ENCODE measurements at places on chromosomes 12 and 14.

- no peak for DNase-seq
Observed at GRCh38 chr14:92528486-92529100, 15.0 kb downstream of the RIN3 start.

- peak; percentile 30 for DNase-seq
Observed at GRCh38 chr14:55097881-55098560, 31.0 kb upstream of the LGALS3 start.

- no peak for DNase-seq
Observed at GRCh38 chr14:76951166-76951565, 77.3 kb downstream of the IRF2BPL start.

GRCh38 chr14:90641615-90642243 lies 174.5 kb downstream of the TTC7B start:
- DNase-seq = no peak

DNA sequence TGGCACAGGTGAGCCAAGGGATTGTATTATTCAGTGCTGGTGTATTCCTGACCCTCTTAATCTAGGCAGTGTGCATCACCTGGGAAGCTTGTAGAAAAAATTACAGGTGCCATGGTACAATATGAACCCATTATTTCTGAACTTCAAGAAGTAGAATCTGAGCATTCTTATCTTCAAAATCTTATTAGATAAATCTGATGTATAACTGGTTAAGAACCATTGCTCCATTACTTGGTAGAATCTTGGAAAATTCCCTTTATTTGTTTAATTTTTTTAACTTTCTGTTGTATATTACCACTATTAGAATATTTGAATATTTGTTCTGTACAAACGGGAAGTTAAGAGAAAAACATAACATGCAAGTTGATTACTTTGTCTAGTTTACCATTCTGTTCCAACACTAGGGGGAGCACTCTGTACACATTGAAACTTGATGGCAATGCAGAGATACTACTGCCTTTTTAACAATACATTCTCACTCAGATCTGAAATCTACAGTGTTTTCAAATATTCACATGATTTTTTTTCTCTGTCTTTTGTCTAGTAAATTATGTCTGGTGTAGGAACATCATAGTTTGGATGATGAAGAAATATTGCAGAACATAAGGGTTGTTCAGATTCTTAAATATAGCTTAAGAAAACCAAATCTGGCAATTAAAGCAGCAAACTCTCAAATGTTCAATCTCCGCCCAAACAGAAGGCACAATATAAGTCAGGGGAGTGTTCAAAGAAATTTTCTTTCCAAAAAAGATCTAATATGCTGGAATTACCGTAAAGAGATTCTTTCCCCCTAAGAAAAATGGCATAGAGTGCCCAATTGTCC lies 196.6 kb downstream of the PCNX1 start:
- no peak for DNase-seq

DNA sequence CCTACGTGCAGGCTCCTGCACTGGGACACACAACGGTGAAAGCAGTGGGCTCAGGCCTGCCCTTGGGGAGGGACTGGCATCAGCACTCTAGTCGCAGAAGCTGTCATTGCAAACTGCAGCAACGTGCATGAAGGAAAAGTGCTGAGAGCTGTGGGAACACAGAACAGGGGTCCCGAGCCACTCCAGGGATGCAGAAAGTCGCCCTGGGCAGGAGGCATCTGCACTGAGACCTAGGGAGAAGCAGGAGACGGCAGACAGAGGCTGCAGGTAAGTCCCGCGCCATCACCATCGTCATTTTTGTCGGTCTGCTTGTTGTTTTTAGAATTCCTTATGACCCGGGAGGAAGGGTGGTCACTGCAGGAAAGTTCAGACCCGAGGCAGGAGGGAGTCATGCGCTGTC lies 21.6 kb upstream of the RIMBP2 start:
- no peak for DNase-seq

GRCh38 chr12:58097741-58098140 lies 156.4 kb downstream of the ATP23 start:
- DNase-seq = no peak

All from stimulated activated CD8-positive, alpha-beta memory T cell treated with anti-CD3 and anti-CD28 coated beads, Interleukin-7, amount 100 ng/mL, for 24 hours (primary cell).